ENCODE measurements at places on chromosomes 3 and 15.

- peak; percentile 60 for DNase-seq
Observed at GRCh38 chr15:85706779-85707518, 87.8 kb downstream of the KLHL25 start.

DNA sequence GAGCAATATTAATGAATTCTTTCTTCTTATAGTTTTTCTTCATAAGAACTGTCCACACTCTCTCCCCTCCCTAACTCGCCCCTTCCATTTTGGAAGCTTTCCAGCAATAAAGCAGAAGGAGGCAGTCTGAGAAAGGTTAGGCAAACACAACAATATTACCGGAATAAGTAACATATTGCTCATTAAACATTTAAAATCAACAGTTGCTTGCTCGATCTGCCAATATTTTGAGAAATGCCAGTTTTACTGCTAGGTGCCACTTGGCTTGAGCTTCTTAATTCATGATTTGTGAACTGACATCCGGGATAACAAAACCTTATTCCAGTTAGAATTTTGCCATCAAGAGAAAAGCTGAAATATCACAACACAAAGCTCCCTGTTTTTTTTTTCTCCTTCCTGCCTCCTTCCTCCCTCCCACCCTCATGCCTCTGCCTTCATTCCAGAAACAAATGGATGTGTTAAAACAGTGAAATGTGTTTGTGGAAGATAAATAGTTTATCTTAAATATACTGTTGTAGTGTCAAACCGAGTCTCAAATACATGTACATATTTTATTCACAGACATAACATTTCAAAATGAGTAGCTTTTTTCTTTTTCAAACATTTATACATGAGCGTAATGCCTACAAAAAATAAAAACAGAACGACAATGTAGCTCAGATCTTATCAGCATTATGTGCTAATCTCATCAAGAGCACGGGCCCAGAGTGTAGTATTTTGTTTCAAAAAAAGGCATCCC, 253.7 kb downstream of the GAP43 start:
- no peak for DNase-seq

GRCh38 chr15:32956711-32957110, 237.8 kb downstream of the FMN1 start:
- no peak for DNase-seq

- DNase-seq = no peak
Observed at GRCh38 chr3:56107157-56107556, 361.1 kb downstream of the ERC2 start.

DNA sequence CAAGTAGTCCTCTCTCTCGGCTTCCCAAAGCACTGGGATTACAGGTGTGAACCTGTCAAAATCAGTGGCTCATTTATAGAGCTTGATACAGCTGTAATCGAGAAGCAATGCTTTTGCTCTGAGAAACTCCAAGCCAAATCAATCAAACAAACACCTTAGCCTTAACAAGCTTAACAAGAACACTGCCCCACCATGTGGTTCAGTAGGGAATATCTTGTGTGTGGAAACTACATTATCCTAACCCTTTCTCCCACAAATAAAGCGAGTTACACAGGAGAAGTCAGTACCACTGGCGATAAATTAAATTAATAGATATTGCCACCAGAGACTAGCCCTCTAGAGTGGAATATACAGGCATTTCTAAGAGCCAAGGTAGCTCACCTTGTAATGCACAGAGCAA, 13.9 kb downstream of the CDAN1 start:
- no peak for DNase-seq

DNA sequence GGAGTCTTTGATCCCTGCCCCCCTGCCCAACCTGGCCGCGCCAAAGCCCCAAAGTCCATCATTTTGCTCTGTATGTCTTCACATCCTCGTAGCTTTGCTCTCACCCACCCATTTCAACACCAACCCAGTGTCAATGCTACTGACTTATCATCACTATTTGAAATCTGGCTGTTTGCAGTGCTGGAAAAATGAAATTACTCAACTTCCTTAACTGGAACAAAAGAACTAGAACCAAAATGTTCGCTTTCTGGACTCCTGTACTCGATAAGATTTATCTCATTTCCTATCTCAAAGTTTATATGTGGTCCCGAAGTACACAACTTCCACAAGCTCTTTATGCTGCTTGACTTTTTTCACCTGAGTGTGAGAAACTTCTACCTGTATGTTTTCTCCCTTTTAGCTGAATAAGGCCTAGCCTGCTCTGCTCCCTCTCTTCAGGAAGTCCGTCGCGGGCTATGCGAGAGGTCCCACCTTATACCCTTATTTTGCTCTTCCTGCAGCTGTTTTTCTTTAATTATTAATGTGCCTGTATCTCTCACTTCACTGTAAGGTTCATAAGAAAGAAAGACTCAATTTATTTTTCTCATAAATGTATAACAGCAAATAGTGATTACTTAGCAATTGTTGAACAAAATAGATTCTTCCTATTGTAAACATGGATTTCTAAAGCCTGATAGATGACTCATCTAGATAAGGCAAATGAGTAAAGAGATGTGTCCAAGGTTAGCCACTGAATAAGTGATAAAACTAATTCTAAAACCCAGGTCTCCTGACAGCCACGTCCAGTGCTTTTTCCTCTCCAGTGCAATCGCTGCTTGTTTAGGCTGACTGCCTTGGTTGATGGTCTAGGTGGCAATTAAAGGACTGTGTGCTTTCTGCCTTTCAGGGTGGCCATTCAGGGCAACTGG, 464.1 kb upstream of the TPRG1 start:
- no peak for DNase-seq

DNA sequence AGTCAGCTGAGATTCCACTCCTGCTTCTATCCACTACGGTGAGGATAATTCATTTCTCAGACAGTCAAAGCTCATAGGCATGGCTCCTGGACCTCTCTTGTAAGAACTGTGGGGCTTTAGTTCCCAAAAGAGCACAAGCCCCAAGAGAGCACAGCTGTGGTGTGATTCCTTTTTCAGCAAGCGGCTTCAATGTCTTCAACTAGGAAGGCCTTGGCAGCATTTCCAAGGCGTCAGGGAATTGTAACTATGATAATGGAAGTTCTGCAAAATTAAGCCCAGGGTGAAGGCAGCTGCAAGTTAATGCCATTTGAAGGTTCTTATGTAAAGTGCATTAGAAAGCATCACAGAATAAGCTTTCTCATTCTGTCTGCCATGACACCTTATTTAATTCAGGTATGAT, 657.1 kb downstream of the GRM7 start:
- DNase-seq = no peak

- DNase-seq = no peak
Observed at GRCh38 chr3:108088697-108089096, 2.1 kb downstream of the CD47 start.

DNA sequence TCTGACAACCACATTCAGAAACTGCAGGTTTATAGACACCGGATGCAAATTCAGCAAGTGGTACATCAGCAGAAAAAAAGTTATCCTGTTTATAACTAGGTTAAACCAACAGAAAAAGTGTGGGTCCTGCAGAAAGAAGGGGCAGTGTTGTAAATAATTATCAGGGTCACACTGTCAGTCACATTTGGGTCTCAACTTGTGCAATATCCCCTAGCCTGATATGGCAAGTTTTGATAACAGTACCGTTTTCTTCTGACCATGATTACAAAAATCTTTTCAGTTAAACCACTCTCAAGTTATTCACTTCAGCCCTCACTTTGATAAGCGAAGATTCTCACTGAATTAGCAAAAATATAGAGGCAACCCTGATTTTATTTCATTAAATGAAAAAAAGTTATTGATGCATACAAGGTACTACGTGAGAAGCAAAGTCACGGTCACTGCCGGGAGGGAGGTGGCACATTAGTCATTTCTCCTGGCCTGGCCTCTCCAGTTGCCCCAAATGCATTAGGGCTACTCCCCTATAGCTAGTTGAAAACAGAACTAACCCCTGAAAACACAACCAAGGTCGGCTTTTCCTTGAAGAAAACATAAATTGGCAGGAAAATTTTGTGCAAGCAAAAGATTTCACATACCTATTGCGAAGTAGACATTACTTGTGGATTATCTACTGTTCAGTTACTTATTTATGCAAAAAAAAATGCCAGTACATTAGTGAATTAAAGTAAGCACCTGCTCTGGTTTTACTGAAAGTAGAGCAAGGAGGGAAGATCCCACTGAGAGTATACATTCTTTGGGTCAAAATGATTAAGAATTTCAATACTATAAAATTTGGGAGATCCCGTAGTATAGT, 28.6 kb downstream of the IL5RA start:
- DNase-seq = no peak

GRCh38 chr3:160953686-160954085, 151.5 kb downstream of the B3GALNT1 start:
- DNase-seq = no peak

GRCh38 chr15:64893481-64894394, 18.0 kb upstream of the ANKDD1A start:
- DNase-seq = peak; percentile 98

Data from activated CD8-positive, alpha-beta memory T cell treated with anti-CD3 and anti-CD28 coated beads, Interleukin-2, amount 50 U/mL, for 48 hours (primary cell).